ENCODE measurements at places on chromosomes 12 and 14.

DNA sequence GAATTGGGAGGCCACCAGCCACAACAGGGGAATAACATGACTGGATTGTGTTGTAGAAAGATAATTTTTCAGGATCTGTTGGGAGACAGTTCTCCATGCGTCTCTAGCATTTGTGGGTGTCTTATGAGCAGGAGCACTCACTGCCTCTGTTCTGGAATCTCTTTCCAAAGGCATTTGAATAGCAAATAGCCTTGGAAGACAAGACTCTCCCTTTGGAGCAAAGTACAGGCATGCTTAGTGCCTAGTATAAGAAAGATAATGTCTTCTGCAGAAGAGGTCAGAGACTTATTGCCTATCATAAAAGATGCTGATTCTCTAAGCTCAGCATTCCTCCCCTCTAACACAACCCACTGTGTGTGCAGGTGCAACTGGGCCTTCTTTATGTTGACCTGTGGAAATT lies 58.3 kb downstream of the VCPKMT start:
- no peak for DNase-seq

DNA sequence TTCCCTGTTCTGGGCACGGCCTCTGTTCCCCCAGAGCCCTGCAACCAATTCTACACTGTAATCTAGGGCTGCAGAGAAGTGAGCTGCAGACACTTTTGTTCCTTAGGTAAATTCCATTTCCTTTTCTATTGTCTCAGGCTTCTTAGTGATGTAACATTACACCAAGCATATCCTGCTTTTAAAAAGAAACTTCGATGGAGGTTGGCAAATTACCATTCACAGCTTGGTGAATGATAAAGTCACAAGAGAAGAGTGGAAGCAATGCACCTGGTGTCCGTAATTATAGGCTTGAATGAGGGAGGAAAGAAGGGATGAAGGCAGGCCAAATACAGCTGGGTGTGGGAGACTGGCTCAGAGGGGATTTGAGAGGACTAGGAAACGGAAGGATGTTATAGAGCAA lies 68.6 kb downstream of the PPM1A start:
- no peak for DNase-seq

- no peak for DNase-seq
These were observed 325.8 kb upstream of the DIO3 start for GRCh38 chr14:101235335-101236103.

DNA sequence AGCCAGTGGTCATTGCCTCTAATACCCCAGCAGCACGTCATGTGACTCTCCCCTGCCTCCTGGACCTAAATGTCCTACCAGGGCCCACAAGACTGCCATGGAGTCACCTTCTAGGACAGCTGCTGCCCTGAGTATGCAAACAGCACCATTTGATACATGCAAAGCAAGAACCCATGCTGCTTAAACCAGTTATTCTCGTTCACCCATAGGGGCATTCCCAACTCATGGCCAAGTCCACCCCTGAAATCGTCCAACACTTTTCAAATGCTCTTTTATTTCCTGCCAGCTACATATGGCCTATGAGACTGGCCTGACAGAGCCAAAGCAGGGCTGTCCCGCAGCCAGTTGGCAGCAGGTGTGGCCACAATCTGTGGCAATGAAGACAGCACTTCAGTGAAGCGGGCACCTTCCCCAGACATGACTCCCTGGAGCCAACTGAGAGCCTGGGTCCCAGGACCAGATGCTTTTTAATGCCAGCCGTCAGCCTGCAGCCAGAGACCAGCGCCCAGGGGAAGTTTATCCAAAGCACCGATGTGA lies 99.9 kb downstream of the BCAT1 start:
- DNase-seq: no peak

GRCh38 chr12:93279565-93280412 lies 97.9 kb upstream of the NUDT4 start:
- no peak for DNase-seq

GRCh38 chr12:98126637-98127335 lies 388.6 kb upstream of the TMPO start:
- no peak for DNase-seq

DNA sequence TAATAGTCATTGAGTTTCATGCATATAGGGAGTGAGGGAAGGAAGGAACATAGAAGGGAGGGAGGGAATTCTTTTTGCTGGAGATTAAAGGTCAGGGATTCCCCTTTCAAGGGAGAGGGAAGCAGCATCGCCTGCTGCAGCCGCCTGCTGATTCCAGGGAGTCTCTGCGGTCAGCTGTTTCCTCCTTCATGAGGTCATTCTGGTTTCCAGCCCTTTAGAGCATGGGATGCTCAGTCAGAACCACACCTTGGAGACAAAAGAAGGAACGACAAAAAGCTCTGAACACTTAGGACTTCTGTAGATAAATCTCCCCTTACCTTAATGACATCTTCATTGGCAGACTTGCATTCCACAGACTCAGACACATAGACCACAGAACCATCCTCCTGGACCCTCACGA lies 923.0 kb upstream of the TMEM132C start:
- DNase-seq: no peak

DNA sequence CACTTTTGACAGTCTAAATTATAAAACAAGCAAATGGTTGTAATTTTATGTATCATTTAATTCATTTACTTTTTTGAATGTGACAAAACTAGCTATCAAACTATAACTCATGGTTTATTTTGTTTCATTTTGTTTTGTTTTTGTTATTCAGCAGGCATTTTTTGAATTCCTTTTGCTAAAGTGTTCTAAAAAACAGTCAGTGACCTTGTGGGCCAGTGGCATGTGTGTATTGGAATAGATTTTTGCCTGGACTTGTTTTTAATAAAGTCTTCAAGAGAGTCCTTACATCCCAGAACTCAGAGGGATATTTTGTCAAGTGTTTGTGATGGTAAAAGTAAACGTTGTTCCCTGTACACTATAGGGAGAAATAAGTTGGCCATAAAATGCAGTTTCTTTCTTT lies 369.7 kb upstream of the SYT1 start:
- DNase-seq: no peak
